ENCODE measurements at places on chromosomes 7 and 10. TPM values are rescaled to one million over a fixed set of nuclear protein-coding genes. Genes with fewer than 3 reads are reported as not detected.
A peak's percentile ranks its signal among the peaks of the same experiment; 100 is the strongest.

DNA sequence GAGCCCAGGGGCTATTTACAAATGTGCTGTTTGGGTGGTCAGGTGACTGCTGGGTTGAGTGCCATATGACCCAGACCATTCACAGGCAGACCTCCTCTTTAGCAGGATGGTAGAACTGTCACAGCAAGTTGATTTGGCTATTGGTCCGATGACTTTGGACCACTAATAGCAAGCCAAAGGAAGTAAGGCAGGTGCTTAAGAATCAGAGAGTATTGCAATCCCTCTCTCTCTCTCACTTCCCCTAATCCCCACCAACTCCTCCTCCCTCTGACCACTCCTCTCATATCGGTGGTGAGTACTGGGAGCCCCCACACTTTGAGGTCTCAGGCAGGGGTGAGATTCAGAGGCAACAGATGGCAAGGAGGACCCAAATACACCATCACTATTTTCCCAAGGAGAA, 165.3 kb downstream of the TRIL start:
- DNase-seq, result no peak
- H3K4me3 ChIP-seq, result no peak overlapping the region
- no peaks in the 10 kb centered on the region for H3K36me3 ChIP-seq

DNA sequence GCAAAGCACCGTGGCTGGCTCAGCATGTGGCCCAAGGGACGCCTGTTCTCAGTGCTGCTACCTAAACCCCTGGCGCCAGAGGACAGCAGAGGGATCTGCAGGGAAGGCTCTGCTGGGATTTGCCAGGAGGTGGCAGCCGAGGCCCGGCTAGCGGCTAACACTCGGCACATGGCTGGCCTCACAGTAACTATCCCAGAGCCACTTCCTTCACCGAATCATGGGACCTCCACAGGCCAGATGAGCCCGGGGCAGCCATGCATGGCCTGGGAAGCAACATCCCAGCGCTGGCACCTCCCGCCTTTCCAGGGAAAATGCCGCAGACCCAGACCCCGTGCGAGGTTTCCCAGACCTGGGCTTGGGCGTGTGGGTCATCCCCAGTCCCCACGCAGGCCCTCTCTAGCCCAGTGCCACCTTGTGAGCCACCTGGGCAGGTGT, 36.4 kb downstream of the DPYSL4 start:
- H3K36me3 ChIP-seq, result no peaks in the 10 kb centered on the region
- H3K4me1 ChIP-seq, result no peaks in the 10 kb centered on the region

GRCh38 chr10:112912410-112912928, 37.6 kb upstream of the TCF7L2 start:
- no peaks in the 10 kb centered on the region for H3K36me3 ChIP-seq
- no peak overlapping the region for H3K27ac ChIP-seq
- H3K4me3 ChIP-seq, result no peak overlapping the region
- no peaks in the 10 kb centered on the region for H3K27me3 ChIP-seq
- peak; percentile 3 for DNase-seq

CNNM1 gene
- total RNA-seq, result 0.66 TPM

NEUROG3 gene
- total RNA-seq, result not detected

ANKRD7 gene
- 2.8 TPM for total RNA-seq
